ENCODE measurements at places on chromosomes 6 and 20. TPM values are rescaled to one million over a fixed set of nuclear protein-coding genes. Genes with fewer than 3 reads are reported as not detected.

- H3K4me3 ChIP-seq = no peak overlapping the region
- DNase-seq = no peak
- H3K27me3 ChIP-seq = peaks cover 23% of the 10 kb centered on the region
Observed at GRCh38 chr6:46635462-46635861, 17.2 kb downstream of the CYP39A1 start.

TGIF2 gene
- total RNA-seq = 24.1 TPM

GRCh38 chr6:12354499-12354898 lies 64.3 kb downstream of the EDN1 start:
- peaks cover 5% of the 10 kb centered on the region for H3K27me3 ChIP-seq
- H3K36me3 ChIP-seq = no peaks in the 10 kb centered on the region
- no peak overlapping the region for H3K27ac ChIP-seq
- no peak overlapping the region for H3K4me3 ChIP-seq

DNA sequence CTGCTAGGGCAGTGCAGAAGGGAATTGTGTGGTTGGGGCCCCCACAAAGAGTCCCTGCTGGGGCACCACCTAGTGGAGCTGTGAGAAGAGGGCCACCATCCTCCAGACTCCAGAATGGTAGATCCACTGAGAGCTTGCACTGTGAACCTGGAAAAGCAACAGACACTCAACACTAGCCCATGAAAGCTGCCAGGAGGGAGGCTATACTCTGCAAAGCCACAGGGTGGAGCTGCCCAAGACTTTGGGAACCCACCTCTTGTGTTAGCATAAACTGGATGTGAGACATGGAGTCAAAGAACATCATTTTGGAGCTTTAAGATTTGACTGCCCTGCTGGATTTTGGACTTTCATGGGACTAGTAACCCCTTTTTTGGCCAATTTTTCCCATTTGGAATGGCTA lies 328.4 kb upstream of the KHDRBS2 start:
- H3K4me1 ChIP-seq = no peaks in the 10 kb centered on the region
- H3K4me3 ChIP-seq = no peak overlapping the region
- DNase-seq = no peak
- no peaks in the 10 kb centered on the region for H3K36me3 ChIP-seq

DNA sequence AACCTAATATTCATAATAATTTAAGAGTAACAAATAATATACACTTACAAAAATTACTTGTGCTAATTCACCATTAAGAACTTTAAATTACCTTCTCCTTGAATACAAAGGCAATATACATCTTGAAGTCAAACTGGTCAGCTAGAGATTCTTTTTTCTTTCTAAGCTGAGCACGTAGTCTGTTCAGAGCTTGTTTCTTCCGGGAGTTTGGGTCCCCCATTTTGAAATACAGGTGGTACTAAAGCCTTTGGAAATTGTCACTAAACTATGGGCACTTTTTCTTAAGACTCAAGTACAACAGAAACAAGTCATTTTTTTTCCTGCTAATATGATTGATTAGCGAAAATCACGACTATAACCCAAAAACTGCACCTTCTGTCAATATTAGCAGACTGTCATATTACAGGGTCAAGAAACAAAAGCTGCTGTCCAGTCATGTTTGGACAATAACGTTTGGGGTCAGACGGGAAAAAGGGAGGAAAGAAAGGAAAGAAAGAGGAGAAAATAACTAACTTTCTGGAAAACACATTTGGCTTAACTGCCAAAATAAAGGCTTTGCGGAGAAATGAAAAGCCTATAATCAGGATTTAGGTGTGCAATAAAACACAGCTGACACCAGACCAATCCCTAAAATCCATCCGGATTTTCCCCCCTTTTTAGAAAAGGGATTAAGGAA lies 367 bp downstream of the C6orf62 start:
- DNase-seq = no peak
- peaks cover 57% of the 10 kb centered on the region for H3K4me1 ChIP-seq
- peaks cover 57% of the 10 kb centered on the region for H3K36me3 ChIP-seq

DNA sequence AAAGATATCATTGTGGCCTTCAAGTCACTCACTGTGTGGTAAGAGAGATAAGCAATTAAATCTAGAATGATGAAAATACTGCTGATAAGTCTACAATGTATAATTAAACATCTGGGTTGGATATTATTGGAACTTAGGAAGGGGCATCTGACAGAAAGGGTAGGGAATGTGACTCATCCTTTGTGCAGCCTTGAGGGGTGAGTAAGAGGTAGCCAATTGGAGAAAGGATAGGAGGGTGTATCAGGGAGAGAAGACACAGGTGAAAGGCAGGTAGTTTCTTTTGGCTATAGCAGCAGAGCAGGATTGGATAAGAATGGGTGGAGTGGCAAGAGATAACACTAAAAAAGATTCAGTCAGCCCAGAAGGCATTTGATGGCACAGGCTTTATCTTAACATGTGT lies 182.0 kb downstream of the COL21A1 start:
- no peaks in the 10 kb centered on the region for H3K27me3 ChIP-seq
- no peaks in the 10 kb centered on the region for H3K36me3 ChIP-seq
- no peaks in the 10 kb centered on the region for H3K4me1 ChIP-seq
- DNase-seq = no peak
- H3K4me3 ChIP-seq = no peak overlapping the region
- no peak overlapping the region for H3K27ac ChIP-seq

DNA sequence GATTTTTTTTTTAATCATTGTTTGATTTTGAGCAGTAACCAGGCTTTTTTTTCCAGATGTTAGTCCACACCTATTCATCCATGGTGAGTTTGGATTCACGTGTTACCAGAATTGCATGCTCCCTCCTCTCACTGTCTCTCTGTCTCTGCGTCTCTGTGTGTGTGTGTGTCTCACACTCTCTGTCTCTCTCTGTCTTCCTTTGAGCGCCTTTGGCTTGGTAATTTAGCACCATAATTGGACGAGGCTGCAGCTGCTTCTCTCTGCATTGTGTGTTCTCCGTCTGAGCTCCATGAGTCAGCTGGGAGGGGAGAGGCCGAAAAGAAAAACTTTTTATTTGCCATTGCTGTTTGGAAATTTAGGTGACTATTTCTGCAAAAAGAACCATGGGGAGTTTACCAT lies 3.4 kb downstream of the TFAP2B start:
- no peak overlapping the region for H3K27ac ChIP-seq
- no peak for DNase-seq
- H3K4me1 ChIP-seq = peaks cover 4% of the 10 kb centered on the region
- peaks cover 3% of the 10 kb centered on the region for H3K36me3 ChIP-seq
- peaks cover 92% of the 10 kb centered on the region for H3K27me3 ChIP-seq

GRCh38 chr6:81382852-81383251 lies 369.6 kb downstream of the TENT5A start:
- H3K27ac ChIP-seq = no peak overlapping the region
- H3K36me3 ChIP-seq = no peaks in the 10 kb centered on the region
- H3K4me1 ChIP-seq = no peaks in the 10 kb centered on the region
- H3K4me3 ChIP-seq = no peak overlapping the region
- H3K27me3 ChIP-seq = no peaks in the 10 kb centered on the region
- DNase-seq = no peak

- H3K4me1 ChIP-seq = peaks cover 32% of the 10 kb centered on the region
- peaks cover 2% of the 10 kb centered on the region for H3K27me3 ChIP-seq
- H3K27ac ChIP-seq = peak overlapping the region; percentile 80
- DNase-seq = no peak
Observed at GRCh38 chr6:157548635-157549467, 167.9 kb downstream of the ZDHHC14 start.

- H3K4me3 ChIP-seq = no peak overlapping the region
- no peak overlapping the region for H3K27ac ChIP-seq
- peaks cover 20% of the 10 kb centered on the region for H3K4me1 ChIP-seq
- no peak for DNase-seq
- no peaks in the 10 kb centered on the region for H3K27me3 ChIP-seq
Observed at GRCh38 chr6:12084681-12085080, 72.6 kb downstream of the HIVEP1 start.

- no peak overlapping the region for H3K27ac ChIP-seq
- no peaks in the 10 kb centered on the region for H3K36me3 ChIP-seq
- DNase-seq = no peak
- peaks cover 14% of the 10 kb centered on the region for H3K27me3 ChIP-seq
Observed at GRCh38 chr20:37915800-37916570, 13.1 kb downstream of the VSTM2L start.

- no peak overlapping the region for H3K27ac ChIP-seq
- H3K36me3 ChIP-seq = no peaks in the 10 kb centered on the region
- H3K27me3 ChIP-seq = peaks cover 2% of the 10 kb centered on the region
- peaks cover 2% of the 10 kb centered on the region for H3K4me1 ChIP-seq
- no peak overlapping the region for H3K4me3 ChIP-seq
Observed at GRCh38 chr6:89002523-89002922, 39.1 kb upstream of the RNGTT start.

- DNase-seq = no peak
- H3K4me1 ChIP-seq = peaks cover 58% of the 10 kb centered on the region
- H3K27me3 ChIP-seq = no peaks in the 10 kb centered on the region
Observed at GRCh38 chr6:31354158-31354863, 2.7 kb downstream of the HLA-B start.

- no peaks in the 10 kb centered on the region for H3K36me3 ChIP-seq
- no peak overlapping the region for H3K4me3 ChIP-seq
- H3K27ac ChIP-seq = no peak overlapping the region
- no peaks in the 10 kb centered on the region for H3K4me1 ChIP-seq
- peaks cover 8% of the 10 kb centered on the region for H3K27me3 ChIP-seq
Observed at GRCh38 chr6:134619077-134619476, 301.2 kb upstream of the SGK1 start.

GRCh38 chr20:19699180-19699971 lies 58.7 kb upstream of the RIN2 start:
- H3K36me3 ChIP-seq = no peaks in the 10 kb centered on the region
- no peak overlapping the region for H3K27ac ChIP-seq
- no peaks in the 10 kb centered on the region for H3K4me1 ChIP-seq
- H3K27me3 ChIP-seq = peaks cover 10% of the 10 kb centered on the region
- no peak for DNase-seq

BPIFB1 gene
- not detected for total RNA-seq

DNA sequence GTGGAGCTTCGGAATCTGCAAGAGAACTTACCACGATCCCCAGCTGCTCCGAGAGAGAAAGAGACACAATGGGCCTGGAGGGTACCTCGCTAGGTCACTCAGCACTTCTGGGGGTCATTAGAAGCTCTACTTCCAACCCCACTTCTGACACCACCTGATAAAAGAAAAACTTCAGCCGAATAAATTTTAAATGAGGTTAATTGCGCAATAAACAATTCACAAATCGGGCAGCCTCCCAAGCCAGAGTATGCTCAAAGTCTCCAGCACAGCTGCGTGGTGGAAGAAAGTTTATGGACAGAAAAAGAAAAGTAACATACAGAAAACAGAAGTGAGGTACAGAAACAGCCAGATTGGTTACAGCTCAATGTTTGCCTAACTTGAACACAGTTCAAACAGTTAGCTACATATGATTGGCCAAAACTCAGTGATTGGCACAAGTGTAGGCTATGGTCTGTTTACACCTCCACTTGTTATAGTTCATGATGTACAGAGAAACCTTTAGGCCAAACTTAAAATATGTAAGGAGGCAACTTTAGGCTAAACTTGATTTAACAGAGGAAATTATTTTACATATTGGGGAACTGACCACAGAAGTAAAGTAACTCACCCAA lies 52.6 kb downstream of the COL11A2 start:
- no peak overlapping the region for H3K27ac ChIP-seq
- peaks cover 34% of the 10 kb centered on the region for H3K27me3 ChIP-seq
- DNase-seq = no peak
- H3K36me3 ChIP-seq = no peaks in the 10 kb centered on the region
- H3K4me3 ChIP-seq = no peak overlapping the region

MAP7 gene
- total RNA-seq = 2.1 TPM

SPAG4 gene
- total RNA-seq = 1.9 TPM

ZNF335 gene
- total RNA-seq = 40.4 TPM

DNA sequence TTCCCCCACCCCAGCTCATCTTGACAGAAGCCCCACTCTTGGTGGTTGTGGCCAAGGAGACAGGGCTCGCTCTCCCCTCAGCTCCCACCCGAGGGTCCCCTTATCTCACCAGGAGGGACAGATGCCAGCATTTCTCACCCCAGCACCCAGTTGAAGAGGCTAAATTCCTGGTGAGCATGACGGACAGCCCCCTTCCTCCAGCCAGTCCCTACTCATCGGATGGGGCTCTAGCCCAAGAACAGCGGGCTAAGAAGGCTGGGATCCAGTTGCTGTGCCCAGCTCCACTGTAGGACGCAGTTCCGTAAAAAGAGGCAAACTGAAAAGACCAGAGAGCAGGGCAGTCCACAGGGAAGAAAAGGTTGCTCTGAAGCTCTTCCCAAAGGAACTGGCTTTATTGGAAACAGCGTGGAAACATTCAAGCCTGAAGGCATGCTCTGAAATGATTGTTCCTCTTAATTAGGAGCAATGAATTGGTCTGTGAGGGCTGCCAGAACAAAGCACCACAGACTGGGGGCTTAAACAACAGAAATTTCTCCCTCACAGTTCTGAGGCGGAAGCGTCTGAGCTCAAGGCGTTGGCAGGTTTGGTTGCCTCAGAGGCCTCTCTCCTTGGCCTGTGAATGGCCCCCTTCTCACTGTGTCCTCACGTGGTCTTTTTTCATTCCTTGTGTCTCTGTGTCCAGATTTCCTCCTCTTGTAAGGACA lies 17.9 kb upstream of the KIF25 start:
- no peaks in the 10 kb centered on the region for H3K4me1 ChIP-seq
- DNase-seq = no peak
- H3K27me3 ChIP-seq = no peaks in the 10 kb centered on the region

DNA sequence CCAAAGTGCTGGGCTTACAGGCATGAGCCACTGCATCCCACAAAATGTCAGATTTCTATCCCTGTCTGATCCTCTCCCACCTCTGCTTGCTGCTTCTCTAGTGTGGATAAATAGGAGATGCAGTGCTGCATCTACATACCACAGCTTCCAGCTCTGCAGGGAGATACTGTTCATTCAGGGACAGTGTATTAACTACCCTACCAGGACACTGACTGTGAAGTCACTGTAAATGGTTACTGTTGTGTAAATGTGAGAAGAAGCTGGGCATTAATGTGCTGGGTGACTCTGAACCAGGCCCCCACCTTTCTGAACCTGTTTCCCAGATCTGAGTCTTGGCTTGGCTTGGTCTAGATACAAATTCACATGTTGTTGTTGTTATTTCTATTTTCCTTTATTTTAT lies 488.6 kb upstream of the SULF2 start:
- DNase-seq = no peak
- H3K4me3 ChIP-seq = no peak overlapping the region
- no peaks in the 10 kb centered on the region for H3K4me1 ChIP-seq

- H3K27ac ChIP-seq = no peak overlapping the region
- no peak for DNase-seq
- peaks cover 19% of the 10 kb centered on the region for H3K4me1 ChIP-seq
Observed at GRCh38 chr6:34333858-34334257, 58.6 kb downstream of the NUDT3 start.

GRCh38 chr6:73969971-73970970 lies 274.3 kb downstream of the CD109 start:
- no peaks in the 10 kb centered on the region for H3K27me3 ChIP-seq
- no peak overlapping the region for H3K27ac ChIP-seq
- H3K36me3 ChIP-seq = no peaks in the 10 kb centered on the region
- no peak overlapping the region for H3K4me3 ChIP-seq
- H3K4me1 ChIP-seq = no peaks in the 10 kb centered on the region

- DNase-seq = no peak
- no peaks in the 10 kb centered on the region for H3K36me3 ChIP-seq
- H3K27me3 ChIP-seq = peaks cover 13% of the 10 kb centered on the region
- H3K4me1 ChIP-seq = no peaks in the 10 kb centered on the region
Observed at GRCh38 chr6:160217073-160217472, 41.5 kb downstream of the SLC22A2 start.

- peaks cover 9% of the 10 kb centered on the region for H3K27me3 ChIP-seq
- no peak for DNase-seq
- no peak overlapping the region for H3K4me3 ChIP-seq
- no peak overlapping the region for H3K27ac ChIP-seq
- H3K36me3 ChIP-seq = no peaks in the 10 kb centered on the region
Observed at GRCh38 chr6:33949877-33950435, 146.2 kb upstream of the MLN start.

Measured in activated CD4-positive, alpha-beta T cell treated with anti-CD3 and anti-CD28 coated beads, Interleukin-2, amount 10 ng/mL, durations not matched to agents 7 days and 5 days (primary cell).